ENCODE measurements at places on chromosomes 2 and 18. TPM values are rescaled to one million over a fixed set of nuclear protein-coding genes. Genes with fewer than 3 reads are reported as not detected.

Gene COL4A4
- total RNA-seq, result 20.1 TPM

GRCh38 chr18:32138332-32138982 lies 46.8 kb downstream of the RNF138 start:
- no peak for DNase-seq

- DNase-seq, result no peak
Measured at GRCh38 chr2:21779786-21780185, 656.0 kb downstream of the TDRD15 start.

DNA sequence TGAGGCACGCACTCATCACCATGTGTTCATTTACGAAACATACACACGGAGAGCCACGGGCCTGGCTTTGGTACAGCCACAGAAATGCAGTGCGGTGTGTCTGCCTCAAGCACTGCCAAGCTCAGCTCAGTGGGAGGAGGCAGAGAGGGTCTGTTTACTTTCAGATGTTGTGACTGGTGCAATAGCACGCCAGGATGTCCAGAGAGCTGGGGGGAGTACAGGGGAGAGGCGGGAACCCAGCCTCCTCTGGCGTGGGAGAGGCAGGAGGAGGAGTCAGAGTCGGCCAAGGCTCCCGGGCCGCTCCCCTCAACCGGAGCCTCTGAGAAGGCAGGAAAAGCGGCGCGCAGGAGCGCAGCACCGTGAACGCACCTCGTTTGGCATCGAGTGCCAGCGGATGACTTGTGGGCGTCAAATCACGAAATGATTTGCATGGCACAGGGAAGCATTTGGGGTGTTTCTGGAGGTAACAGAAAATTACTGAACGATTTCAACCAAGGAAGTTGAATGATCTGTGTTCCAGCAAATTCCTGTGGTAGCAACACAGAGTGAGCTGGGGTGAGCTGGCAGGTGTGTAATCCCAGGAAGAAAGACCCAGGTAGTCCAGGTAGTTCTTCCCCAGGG lies 143.0 kb downstream of the ZNF516 start:
- peak; percentile 93 for DNase-seq

DNA sequence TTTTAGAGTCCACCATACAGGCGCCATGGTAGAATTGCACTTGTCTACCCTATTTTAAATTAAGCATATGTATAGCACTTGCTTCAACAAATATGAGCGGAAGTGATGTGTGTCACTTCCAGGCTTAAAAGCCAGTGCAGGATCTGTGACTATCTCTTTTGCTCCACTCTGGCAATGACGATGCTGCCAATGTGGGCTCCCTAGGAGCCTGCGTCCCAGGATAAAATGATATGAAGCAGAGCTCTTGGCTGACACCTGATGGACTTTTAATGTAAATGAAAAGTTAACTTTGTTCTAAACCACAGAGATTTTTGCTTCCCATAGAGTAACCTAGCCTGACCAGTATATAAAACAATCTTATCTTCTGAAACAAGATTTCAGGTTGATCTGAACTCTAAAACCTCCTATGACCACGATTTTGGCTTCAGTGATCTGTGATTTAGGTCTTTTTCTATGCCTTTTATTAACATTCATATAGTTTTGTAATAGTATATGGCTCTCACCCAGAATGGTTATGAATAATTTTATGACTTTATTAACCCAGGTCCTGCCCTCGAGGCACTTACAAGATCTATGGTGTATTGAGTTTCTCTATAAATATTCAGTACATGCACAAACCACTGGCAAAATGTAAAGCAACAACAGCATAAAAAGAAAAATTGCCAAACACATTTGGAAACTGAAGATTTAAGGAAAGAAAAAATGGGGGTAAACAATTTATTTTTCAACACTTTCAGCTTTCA lies 422.5 kb upstream of the PIK3C3 start:
- no peak for DNase-seq

Gene KLHL41
- total RNA-seq, result 1.4 TPM

- DNase-seq, result no peak
Measured at GRCh38 chr2:182824767-182825158, 41.7 kb downstream of the FRZB start.

Gene RAB11FIP5
- total RNA-seq, result 23.8 TPM

Gene IL1B
- 19.9 TPM for total RNA-seq

Gene MARCO
- total RNA-seq, result 20.3 TPM

Gene PLGLB1
- total RNA-seq, result 8.3 TPM

DNA sequence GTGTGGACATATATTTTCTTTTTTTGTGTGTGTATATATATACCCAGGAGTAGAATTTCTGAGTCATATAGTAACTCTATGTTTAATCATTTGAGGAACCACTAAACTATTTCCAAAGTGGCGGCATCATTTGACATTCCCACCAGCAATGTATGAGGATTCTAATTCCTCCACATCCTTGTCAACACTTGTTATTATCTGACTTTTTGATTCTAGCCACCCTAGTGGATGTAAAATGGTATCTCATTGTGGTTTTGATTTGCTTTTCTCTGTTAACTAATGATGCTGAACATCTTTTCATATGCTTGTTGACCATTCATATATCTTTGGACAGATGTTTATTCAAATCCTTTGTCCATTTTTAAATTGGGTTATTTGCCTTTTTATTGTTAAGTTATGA lies 120.3 kb downstream of the TGFA start:
- no peak for DNase-seq

GRCh38 chr18:62118328-62118727 lies 68.5 kb downstream of the PIGN start:
- DNase-seq, result no peak

DNA sequence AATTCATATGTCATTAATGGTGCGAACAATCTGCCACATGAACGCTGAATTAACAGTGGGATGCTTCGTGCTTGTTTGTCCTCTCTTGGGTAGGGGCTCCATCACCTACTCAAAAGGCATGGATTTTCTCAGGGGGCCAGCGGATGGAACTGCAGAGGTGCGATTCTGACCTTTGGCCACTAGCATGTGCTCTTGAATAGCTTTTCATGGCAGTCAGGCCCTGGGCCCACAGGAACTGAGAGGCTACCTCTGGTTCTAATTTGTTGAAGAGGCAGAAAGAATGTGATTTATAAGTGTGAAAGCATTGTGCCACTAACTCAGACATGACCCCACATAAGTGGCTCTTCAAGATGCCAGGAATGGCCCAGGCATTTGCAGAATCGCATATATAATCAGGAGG lies 283.2 kb downstream of the INSIG2 start:
- DNase-seq, result peak; percentile 58

DNA sequence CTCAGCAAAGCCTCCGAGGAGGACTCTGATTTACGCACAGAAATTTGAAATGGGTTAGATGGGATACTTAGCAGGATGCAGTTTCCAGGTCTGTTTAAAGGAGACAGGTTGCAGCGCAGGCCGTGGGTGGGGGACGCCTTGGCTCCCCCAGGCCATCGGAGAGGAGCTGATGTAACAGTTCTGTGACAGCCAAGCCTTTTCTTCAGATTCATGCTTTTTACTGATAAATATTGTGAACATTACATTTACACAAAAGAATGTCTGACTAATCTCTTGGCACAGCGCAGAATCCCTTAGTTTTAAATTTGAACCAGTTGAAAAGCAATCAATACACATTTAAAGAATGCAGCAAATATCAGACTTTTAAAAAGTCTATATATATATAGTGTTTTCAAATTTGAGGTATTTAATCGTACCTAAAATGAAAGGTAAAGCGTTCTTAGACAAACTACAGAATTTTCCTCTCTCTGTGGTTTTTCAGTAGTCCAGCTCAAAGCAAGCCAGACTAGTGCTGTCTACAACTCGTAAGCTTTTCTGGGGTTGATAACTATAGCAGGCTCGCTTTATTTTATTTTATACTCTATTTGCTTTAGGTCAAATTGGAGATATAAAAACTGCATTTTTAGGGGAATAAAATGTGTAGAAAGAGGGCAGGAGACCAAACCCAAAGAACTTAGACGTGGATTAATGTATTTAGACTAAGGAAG lies 221.9 kb downstream of the PIEZO2 start:
- peak; percentile 79 for DNase-seq

DNA sequence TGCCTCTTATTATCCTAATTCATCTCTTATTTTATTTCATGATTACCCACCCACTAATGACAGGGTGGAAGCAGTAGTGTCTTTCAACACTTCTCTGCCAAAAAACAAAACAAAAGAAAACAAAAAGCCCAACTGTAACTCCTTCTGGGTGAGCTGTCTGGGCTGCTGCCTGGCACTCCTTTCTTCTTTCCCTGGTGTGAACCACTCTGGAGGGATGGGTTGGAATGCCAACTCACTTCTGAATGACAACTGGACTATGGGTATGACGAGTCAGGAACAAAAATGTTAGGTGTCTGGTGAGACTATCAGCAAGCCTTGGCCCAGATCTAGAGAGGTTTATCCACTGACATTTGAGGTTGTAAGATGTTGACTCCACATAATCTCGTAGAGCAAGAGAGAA lies 88.3 kb upstream of the ITGB6 start:
- no peak for DNase-seq

DNA sequence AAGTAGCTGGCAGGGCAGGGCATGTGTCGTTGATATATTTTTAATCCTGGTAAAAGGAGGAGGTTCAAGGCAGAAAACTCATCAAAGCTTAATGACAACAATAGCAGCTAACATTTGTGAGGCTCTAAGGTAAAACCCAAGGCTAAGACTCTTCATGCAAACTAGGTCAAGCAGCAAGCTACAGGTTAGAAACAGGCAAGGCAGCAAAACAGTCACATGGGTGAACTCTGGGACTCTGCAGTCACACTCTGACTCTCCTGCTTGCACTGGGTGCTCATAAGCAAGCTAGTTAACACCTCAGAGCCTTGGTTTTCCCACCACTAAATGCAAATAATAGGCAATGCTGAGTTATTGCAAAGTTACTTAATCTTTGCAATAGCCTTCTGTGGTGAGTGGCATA lies 7.9 kb downstream of the IL1RN start:
- no peak for DNase-seq

Gene SEC11C
- 42.7 TPM for total RNA-seq

Gene CD8B2
- not detected for total RNA-seq

DNA sequence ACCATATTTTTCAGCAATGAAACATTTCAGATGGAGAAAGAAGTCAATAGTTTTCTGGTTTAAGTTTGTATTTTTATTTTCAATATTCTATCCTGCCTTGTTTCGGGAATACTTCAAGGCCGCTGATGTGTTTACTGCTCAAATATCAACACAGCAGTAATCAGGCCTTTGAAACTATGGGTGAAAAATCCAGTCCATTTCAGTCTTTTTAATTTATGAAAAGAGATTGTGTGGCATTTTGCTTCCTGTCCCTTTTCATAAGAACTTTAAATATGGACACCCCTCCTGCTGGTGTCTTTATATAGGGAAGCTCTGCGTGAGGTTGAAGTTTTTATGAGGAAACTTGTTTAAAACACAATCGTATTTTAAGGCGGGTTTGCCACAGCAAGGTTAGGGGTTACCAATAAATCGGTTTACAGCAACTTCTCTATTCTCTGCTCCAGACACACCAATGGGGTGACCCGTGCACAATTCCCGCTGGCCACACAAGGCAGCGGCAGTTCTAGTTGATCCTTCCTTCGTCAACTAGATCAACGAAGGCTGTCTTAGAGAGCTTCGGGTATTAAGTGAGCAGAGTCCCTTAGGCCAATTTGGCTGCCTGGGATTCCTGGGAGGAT lies 1.2 kb upstream of the TANC1 start:
- DNase-seq, result no peak

DNA sequence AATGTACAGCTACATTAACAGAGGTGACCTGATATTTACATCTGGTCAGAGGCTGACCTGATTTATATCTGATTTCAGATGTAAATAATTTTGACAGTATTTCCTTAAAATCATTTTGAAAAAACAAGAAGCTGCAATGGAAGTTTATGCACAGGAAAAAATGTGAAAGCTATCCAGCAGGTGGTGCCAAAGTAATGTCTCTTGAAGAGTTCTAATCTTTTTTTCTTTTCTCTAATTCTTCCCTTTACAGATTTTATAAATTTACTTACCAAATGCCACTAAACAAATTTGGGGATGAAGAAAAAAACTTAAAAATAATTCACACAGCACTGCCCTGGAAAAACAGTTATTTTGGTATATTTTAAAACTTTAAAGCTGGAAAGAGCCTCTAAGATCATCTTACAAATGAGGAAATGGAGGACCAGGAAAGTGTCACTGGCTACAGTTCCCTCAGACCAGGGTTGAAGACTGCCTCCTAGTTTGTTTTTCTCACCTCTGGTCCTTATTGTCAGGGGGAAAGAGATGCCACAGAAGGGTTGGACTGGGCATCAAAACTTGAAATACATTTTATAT lies 16.4 kb upstream of the FBLN7 start:
- peak; percentile 32 for DNase-seq

DNA sequence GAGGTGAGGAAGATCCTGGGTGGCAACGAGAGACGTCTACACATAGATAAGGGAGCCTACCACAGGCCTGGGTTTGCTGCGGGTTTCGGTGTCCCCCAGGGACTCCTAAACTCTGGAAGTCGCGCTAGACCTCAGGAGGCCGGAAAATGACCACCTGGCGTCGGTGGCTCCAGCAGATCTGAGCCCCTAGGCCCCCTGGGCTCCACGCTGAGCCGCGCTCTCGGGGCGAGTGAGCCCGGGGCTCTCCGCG lies 987 bp upstream of the DLX1 start:
- DNase-seq, result no peak

Gene DSC3
- total RNA-seq, result 0.51 TPM

GRCh38 chr18:49933530-49934128 lies 120.3 kb upstream of the ACAA2 start:
- DNase-seq, result no peak

- no peak for DNase-seq
Measured at GRCh38 chr2:86123328-86123925, 17.4 kb downstream of the PTCD3 start.

DNA sequence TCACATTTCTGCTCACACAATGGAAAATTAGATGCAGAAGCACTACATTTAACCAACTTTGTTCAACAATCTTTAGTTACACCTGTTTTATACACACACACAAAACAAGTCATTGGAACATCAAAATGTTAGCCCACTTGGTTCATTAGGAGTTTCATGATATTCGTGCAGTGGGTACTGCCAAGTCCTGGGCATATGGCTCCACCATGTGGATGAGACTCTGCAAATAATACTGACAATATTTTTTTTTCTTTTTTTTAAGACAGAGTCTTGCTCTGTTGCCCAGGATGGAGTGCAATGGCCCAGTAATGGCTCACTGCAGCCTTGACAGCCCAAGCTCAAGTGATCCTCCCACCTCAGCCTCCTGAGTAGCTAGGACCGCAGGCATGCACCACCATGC lies 34.5 kb upstream of the GRB14 start:
- peak; percentile 3 for DNase-seq

DNA sequence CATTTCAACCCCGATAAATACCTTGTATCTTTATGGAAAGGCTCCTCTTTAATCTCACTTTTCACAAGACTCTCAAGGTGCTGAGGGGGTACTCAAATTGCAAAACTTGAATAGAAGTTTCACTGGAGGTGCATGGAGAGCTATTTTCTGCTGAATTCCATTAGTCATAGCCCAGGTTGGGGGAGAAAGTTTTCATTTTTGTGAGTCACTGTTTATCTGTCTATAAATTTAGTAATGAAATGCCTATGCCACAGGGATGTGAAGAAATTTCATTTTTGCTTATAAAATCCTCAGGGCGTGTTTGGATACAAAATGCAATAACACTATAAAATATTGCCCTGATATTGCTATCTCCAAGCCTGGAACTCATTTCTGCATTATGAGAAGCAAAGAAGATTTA lies 346.3 kb downstream of the LRATD1 start:
- DNase-seq, result no peak

GRCh38 chr2:71576541-71576940 lies 123.2 kb downstream of the DYSF start:
- peak; percentile 63 for DNase-seq

GRCh38 chr2:160974803-160975202 lies 185.4 kb upstream of the TANK start:
- no peak for DNase-seq

Gene EGR4
- total RNA-seq, result not detected

- DNase-seq, result no peak
Measured at GRCh38 chr2:36587556-36587955, 10.4 kb downstream of the FEZ2 start.
